ENCODE measurements at places on chromosomes 7 and 10.

DNA sequence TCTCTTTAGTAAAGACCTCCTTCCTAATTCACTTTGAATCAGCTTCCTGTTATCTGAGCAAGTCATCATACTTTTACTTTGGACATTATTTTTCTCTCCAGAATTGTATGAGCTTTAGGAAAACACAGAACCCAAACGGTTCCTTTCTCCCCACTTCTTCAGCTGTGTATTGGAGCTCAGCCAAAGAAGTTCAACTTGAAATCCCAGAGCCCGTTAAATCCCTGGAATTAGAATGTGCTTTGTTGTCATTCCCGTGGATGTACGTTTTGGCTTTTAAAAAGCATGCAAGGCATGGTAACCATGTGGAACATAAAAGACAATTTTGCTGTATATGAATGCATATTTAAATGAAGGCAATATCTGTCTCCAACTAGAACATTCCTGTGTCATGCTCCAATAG lies 46.6 kb downstream of the AGMO start:
- DNase-seq = no peak

DNA sequence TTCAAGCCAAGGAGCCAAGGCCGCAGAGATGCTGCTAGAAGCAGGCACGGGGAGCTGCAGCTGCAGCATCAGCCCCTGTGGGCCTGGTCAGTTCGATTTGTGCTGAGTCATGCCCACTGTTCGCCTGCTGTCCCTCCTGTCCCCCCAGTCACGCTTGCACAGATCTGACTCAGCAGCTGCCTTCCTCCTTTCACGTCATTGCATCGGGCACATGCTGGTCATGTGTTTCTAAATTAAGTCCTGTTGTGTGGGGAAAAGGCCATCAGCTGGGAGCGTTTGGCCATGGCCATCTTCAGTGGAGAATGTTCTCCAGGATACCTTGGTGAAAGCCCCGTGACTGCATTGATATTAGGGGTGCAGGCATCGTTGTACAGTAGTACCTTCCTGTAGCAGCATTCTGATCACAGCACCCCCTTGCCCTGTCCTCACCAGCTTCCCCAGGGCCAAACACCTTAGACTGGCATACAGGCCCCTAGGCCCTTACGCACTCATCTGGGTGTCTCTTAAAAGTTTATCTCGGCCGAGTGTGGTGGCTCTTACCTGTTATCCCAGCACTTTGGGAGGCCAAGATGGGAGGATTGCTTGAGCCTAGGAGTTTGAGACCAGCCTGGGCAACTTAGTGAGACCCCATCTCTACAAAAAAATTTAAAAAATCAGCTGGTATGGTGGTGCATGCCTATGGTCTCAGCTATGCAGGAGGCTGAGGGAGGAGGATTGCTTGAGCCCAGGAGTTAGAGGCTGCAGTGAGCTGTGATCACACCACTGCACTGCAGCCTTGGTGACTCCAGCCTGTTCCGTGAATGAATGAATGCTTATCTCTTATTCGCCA lies 23.2 kb downstream of the POR start:
- peak; percentile 46 for DNase-seq

GRCh38 chr7:81902536-81902935 lies 132.7 kb upstream of the HGF start:
- DNase-seq = no peak

DNA sequence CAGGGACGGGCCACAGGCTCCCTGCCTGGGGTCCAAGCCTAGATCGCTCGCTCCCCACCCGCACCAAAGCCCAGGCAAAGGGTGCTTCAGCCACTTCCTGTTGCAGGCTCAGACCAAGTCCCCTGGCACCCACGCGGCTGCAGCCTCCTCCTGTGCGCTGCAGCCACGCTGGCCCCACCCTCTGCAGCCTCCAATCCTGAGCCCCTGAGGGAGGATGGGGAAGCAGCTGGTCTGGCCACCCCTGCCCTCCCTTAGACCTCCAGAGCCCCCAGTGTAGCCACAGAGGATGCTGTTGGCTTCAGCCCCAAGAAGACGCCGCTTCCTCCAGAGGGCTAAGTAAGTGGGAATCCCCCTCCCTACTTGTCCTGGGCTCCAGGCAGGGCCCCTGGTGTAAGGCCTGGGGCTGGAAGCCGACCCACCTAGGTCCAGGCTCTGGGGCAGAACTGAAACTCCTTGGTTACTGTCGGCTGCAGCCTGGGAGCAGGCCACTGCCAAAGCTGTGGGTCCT lies 9.4 kb downstream of the LIMK1 start:
- peak; percentile 8 for DNase-seq

Data from CD4-positive, alpha-beta T cell treated with Interleukin-4 for 1 hour (primary cell).